ENCODE measurements at places on chromosomes 4 and X.
A peak's percentile ranks its signal among the peaks of the same experiment; 100 is the strongest.

DNA sequence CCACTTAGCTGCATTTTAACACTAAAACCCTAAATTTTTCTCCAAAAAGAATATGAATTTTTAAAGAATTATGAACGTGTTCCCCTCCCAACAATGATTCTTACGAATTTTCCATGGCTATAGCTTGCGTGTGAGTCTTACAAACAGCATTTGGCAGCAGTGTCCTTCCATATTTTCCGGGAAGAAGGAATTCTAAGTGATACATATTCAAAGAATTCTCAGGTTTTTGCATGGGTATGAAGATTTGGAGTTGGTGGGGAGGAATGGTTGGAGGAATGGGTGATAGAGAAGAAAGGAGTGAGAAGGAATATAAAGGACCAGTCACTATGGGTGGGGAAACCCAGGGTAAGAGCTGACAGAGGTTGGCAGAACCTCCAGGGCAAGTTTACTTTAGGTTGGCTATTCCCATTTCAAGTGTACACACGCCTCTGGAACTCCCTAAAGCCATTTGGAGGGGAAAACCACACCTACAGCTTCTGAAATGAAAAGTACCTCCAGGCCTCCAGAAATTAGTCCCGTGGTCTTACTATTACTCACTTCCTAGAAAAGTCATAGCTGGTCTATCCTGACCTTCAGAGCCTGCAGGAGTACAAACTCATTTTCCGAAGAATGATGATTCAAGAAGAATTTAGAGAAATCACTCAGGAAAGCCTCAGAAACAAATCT, 420.8 kb upstream of the DIPK2B start:
- DNase-seq = peak; percentile 44

DNA sequence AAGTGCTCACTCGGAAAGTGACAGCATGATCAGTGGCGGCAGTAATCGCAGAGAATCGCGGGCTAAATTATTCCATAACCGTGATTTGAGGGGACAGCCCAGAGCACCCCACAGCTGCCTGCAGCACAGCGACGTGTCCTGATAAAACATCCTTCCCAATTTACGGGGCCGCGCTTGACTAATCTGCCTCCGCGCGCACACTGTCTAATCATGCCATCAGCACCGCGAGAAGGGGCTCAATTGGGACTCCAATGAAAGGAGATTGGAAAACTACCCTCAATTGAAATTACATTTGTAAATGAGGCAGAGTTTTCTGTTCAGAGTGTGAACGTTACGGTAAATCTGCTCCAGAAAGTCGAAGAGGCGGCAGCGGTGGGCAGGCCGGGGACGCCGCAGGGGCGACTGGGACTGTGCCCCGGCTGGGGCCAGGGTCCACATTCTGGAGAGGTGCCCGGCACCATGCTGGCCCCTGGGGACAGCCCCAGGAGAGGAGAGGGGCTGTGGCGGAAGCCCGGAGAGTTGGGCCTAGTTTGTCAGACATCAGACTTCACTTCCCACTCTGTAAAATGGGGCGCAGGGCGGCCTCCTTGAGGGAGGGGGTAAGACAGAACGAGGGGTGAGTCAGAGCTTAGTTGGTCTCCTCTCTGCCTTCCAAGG, 107.7 kb downstream of the FAM53A start:
- DNase-seq = no peak

- DNase-seq = no peak
Observed at GRCh38 chr4:51943221-51943620, 76.9 kb downstream of the LRRC66 start.

DNA sequence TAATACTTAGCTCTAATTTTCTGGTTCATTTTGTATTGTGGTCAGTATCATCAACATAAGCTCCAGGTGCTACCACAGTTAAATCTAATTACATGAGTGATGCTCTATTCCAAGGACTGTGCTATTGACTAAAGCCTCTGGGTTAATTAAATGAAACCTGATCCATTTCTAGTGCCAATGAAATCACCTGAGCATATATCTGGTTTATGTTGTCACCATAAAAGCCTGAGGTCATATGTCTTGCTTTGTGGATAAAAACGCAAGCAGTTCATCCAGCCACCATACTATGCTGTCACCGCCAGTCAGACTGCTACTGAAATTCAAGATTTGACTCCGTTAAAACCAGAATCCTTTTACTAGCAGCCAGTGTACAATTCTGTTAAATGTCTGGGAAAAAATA, 64.2 kb upstream of the ZNF518B start:
- no peak for DNase-seq

- no peak for DNase-seq
Observed at GRCh38 chr4:139908636-139909437, 243.2 kb downstream of the MGST2 start.

DNA sequence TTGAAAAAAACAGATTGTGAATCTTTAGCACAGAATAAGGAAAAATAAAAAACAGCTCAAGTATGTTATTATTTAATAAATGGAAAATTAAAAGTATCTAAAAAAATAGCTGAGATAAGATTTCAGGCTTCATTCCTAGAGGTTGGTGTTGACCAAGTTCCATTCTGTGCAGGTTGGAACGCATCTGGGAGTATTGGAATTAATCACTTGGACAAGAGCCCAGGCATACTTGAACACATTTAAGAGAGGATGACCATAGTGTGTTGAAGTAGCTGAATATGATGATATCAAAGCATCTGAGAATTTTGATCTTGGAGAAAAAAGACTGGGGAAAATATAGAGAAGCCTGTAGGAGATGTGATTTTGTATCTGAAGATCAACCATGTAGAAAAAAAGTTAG, 54.6 kb upstream of the VCX start:
- DNase-seq = no peak

DNA sequence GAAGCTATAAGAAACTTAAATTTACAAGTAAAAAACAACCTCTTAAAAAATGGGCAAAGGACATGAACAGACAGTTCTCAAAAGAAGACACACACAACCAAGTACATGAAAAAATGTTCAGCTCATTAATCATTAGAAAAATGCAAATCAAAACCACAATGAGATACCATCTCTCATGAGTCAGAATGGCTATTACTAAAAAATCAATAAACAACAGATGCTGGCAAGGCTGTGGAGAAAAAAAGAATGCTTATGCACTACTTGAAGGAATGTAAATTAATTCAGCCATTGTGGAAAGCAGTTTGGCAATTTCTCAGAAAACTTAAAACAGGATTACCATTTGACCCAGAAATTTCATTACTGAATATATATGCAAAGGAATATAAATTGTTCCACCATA, 666.3 kb upstream of the GRIA3 start:
- no peak for DNase-seq

GRCh38 chrX:50839730-50840129, 25.7 kb upstream of the SHROOM4 start:
- DNase-seq = no peak

DNA sequence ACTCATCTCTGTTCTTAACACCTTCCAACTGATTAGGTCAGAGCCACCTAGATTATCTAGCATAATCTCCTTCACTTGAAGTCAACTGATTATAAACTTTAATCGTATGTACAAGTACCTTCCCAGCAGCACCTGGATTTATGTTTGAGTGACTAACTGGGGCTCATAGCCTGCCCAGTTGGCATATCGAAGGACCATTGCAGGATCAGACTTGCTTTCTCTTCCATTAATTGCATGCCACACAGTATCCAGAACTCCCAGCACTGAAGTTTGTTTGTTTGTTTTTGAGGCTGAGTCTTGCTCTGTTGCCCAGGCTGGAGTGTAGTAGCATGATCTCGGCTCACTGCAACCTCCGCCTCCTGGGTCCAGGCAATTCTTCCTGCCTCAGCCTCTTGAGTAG, 27.9 kb downstream of the GRK4 start:
- DNase-seq = no peak

DNA sequence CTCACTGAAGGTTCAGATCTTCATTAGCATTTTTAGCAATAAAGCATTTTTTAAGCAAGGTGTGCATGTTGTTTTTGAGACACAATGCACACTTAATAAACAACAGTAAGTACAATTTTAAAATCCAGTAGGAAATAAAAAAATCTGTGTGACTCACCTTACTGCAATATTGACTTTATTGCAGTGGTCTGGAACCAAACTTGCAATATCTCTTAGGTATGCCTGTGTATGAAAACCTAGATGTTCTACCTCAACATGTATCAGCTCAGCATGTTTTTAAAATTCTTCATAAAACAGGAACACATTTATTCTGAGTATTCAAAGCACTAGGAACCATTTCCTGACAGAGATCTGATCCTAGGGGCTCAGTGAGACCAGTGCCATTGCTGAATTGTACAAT, 26.7 kb downstream of the NR0B1 start:
- no peak for DNase-seq
